Activated T-cell treated with anti-CD3 and anti-CD28 coated beads for 48 hours (primary cell): ENCODE measurements at places on chromosomes 12 and 14.
A peak's percentile ranks its signal among the peaks of the same experiment; 100 is the strongest.

- no peak for DNase-seq
Measured at GRCh38 chr12:66232263-66232662, 43.2 kb downstream of the IRAK3 start.

DNA sequence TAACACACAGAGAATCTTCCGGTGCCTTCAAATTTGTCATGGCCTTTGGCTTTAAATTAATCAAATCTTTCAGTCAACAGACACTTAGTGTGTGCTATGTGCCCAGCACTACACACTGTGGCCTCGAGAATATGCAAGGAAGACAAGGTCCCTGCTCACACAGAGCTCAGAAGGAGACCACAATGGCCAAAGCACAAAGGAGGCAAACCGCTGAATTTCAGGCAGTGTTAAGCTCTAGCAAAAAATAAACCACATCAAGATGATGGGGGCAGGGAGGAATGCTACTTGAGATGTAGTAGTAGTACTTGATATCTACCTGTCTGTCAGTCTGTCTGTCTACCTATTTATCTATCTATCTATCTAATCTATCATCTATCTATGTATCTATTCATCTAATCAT is 227.9 kb downstream of the TMEM132D start:
- no peak for DNase-seq

DNA sequence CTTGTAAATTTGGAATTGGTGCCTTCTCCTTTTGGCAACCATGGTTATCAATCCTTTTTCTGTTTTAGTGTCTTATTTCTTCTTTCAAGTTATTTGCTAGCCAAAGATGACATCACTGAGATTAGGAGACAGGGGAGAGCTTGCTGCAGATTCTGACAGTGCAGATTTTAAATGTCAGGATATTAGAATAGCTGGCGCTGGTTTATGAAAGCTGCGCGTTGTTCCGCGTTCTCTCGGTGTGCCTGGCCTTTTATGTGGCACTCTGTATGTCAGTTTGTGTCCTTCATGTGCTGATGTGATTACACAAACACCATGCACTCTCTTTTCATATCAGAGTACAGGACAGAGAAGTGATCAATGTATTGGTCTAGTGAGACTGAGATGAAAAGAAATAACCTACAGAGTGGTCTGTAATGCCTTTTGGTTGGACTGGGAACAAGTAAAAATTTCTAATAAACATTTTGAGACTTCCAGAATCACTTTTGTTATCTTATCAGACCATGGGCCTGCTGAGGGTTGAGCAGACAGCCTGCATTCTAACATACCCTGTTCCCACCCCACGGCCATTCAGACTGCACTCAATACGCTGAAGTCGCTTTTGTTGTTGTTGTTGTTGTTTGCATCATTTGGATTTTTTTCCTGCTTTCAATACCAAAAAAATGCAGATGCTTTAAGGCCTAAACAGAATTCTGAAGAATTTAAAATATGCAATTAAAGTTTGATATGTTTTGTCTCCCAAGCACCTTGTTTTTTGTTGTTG is 49.7 kb upstream of the TRAF3 start:
- no peak for DNase-seq

DNA sequence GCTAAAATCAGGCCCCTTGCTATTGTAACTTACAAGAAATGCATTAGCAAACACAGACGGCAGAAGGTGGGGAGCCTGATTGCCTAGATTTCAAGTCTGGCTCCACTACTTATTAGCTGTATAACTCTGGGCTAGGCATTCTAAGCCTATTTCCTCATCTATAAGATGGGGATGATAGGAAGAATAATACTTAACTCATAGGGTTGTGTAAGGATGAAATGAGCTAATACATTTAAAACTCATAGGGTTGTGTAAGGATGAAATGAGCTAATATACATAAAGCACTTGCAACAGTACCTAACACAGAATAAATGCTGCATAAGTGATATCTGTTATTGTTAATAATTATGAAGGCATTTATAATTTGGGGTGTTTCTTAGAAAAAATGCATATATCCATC is 60.1 kb upstream of the DIO2 start:
- no peak for DNase-seq

- no peak for DNase-seq
Measured at GRCh38 chr14:44339231-44339630, 167.9 kb downstream of the FSCB start.

DNA sequence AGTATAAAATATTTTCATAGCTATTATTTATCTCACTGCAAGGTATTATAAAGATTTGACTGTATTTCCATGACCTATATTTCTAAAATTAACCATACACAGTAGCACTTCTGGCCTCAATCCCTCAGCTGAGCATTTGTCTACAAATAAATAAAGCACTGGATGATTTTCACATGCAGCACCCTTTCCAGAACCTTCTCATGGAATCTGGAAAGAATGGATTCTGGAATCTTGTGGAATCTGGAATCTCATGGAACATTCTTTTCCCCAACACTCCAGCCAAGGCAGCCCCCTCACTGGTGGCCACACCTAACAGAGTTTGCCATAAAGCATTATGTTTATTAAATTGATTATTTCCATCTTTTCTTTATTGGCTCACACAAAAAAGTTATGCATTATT is 199.2 kb downstream of the MSRB3 start:
- DNase-seq, result no peak

- no peak for DNase-seq
Measured at GRCh38 chr12:109744026-109744425, 30.4 kb downstream of the FAM222A start.

DNA sequence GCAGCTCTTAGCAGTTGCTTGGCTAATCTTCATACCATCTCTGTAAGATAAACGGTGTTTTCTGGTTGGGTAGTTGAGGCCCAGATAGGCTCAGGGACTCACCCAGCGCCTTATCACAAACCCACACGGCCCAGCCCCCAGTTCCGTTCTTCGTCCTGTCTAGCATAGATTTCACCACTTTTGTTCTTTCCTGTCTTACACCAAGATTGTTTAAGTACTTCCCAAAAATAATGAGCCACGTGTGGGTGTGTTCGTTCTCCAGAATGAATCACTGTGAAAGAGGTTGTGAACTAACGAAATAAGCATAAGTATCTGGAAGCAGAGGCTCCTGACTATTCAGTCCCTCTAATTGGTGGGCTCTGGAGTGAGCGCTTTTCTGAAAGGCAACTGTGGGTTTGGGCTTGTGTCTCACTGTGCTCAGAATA is 21.4 kb downstream of the ACVR1B start:
- DNase-seq, result peak; percentile 66

GRCh38 chr12:22064968-22065367 is 18.9 kb downstream of the CMAS start:
- no peak for DNase-seq

DNA sequence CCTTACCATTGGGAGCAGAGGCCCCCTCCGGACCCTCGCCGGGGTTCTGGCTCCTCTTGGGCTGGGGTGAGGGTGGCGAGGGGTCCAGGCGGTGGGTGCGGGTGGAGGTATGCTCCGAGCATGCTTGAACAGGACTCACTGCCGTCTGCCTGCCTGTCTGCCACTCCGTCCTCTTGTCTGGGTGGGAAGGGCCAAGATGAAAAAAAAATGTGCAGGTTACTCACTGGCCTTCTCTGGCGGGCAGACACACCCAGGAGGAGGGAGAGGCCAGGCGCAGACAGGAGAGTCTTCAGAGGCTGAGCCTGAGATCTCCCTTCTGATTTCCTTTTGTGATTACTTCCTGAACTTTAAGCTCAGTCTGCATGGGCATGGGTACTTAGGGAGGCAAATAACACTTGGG is 76.1 kb downstream of the STON2 start:
- no peak for DNase-seq

DNA sequence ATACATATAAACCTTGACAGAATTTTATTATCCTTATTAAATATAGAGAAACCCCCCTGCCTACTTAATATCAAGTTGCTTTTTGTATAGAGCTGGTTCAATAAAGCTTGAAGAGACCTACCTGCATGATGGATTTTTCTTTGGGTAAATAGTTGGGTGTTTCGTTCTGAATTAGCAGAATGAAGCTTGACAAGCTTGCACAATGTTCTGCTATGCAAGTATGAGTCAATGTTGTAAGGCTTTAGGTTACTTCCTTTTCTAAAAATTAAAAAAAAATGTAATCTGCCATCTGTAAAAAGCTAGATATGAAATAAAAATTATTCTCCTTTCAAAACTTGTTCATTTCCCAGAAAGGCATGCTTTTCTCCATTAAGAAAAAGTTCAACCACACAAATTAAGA is 1662.6 kb upstream of the SEL1L start:
- no peak for DNase-seq

- DNase-seq, result no peak
Measured at GRCh38 chr14:58824106-58824505, 186.3 kb downstream of the DACT1 start.

GRCh38 chr14:104436741-104437701 is 142.5 kb upstream of the C14orf180 start:
- DNase-seq, result no peak

GRCh38 chr12:26523708-26524150 is 309.3 kb downstream of the ITPR2 start:
- no peak for DNase-seq

GRCh38 chr14:85594217-85594616 is 64.3 kb downstream of the FLRT2 start:
- DNase-seq, result no peak

DNA sequence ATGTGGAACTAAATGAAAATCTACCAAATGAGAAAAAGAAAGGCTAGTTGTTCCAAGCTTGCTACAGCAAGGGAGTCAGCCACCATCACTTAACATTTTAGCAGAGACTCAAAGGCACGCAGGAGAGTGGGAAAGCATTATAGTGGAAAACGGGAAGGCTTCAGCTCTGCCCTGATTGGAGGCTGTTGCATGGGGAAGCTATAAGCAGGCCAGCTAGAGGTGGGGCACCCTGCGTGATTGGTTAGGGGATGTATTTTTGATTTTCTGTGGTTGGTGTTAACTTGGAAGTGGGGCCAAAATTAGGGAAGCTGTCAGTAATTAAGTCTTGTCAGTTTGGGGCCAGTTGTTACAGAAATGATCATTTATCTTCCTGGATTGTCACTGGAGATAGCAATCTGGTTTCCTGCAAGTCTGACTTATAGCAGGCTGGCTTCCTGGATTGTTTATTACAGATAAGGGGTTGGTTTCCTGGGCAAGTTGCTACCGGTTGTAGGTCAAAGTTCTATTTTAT is 93.9 kb downstream of the FAR2 start:
- no peak for DNase-seq

- DNase-seq, result no peak
Measured at GRCh38 chr12:22518998-22519397, 25.3 kb downstream of the C2CD5 start.

GRCh38 chr12:20351406-20351805 is 16.9 kb upstream of the PDE3A start:
- DNase-seq, result no peak

DNA sequence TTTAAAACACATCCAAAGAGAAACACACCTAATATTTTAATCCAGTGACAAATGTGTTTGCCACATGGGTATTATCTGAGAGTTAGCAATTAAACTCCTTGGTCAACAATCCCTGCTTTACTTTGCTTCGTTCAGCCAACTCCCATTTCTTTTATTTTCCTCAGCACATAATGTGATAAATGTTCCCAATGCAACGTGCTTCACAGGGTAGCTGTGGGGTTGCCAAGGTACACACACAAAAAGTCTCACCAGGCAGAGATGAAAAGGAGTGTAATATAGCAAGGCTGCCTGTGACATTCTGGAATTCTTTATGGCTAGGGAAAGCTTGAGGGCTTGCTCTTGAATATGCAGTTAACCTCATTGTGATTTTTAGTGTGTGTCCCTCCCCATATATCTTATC is 208.0 kb upstream of the DIO2 start:
- DNase-seq, result no peak

GRCh38 chr12:10220398-10221077 is 7.9 kb downstream of the GABARAPL1 start:
- DNase-seq, result no peak

DNA sequence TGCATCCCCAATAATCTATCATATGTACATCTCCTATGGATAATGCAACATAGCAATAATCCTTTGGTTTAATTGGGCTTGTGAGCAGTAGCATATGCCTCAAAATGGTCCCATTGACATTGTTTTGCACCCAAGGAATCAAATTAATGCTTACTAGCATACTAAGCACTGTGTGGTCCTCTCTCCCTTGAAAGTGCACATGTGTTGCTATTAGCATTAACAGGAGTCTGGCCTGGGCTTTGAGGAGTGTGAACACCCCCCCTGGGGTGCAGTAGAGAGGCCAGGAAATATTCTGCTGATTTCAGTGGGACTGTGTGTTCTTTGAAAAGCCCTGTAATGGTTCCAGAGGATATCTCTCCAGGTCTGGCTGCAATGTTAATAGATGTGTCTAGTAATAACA is 1148.4 kb downstream of the VRK1 start:
- DNase-seq, result no peak

DNA sequence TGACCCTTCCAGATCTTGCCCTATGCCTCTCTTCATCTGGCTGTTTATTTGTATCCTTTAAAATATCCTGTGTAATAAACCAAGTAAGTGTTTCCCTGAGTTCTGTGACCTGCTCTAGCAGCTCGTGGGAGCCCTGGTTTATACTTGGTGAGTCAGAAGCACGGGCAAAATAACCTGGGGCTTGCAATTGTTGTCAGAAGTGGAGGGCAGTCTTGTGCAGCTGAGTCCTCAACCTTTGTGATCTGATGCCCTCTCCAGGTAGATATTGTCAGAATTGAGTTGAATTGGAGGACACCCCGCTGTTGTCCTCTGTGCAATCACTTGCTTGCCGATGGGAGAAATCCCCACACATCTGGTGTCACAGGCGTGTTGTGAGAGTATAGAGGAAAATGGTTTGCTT is 62.5 kb upstream of the PRICKLE1 start:
- DNase-seq, result no peak

DNA sequence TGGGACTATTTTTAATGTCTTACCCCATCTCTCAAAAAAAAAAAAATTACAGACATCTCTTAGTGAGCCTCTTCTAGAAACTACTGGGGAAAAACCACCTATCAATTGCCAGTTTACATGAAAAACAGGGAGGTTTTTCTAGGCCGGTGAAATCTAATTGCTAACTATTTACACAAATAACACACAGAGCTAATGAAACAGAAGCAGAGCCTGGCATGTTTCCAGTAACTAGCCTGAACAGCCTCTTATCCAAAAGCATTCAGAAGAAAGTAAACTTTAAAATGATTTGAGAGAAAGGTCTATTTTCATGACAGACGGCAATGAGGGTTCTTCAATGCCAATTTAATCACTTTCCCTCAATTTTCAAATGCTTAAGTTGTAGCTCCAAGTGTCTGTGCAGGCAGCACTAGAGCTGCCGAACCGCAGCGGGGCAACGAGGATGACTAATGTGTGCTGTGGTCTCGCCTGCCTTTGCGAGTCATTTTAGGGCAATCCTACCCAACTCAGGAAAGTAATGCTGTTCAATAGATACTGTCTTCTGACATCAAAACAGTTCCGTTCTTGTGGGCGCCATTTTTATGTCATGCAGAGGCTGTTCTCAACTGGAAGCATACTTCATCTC is 84.6 kb downstream of the SETD3 start:
- DNase-seq, result peak; percentile 44
